NCI-H187 treated with DMSO at 0.1 percent for 48 hours (cell line): ENCODE measurements at places on chromosomes 3 and 15.

- no peak for DNase-seq
These were observed 225.5 kb downstream of the SLCO3A1 start for GRCh38 chr15:92079047-92079446.

- no peak for DNase-seq
These were observed 95.1 kb downstream of the LRIG1 start for GRCh38 chr3:66405701-66406091.

DNA sequence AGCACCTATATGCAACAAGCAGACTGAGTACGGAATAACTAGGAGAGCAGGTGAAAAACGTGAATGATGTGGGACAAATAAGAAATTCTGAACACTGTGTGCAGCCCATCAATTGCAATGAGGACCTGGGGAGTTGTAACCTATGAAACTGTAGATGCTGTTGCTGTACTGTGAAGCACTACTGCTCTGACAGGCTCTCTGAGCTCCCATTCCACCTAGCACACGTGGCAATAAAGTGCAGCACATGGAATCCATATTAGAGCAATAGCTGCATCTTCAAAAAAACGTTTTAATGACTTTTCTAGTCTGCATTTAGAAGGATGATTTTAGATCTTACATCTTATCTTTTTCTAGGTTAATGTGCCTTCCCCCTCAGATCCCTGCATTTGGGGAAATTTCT, 748.7 kb upstream of the GOLIM4 start:
- DNase-seq: no peak

- no peak for DNase-seq
These were observed 107.7 kb downstream of the EDEM1 start for GRCh38 chr3:5295191-5295690.

GRCh38 chr3:117181222-117181621, 471.6 kb downstream of the TUSC7 start:
- DNase-seq: no peak

- no peak for DNase-seq
These were observed 21.5 kb upstream of the C2CD4B start for GRCh38 chr15:62186578-62186977.
